ENCODE measurements at places on chromosomes 5 and 9.
A peak's percentile ranks its signal among the peaks of the same experiment; 100 is the strongest.

GRCh38 chr9:347667-348292, 133.1 kb downstream of the DOCK8 start:
- DNase-seq: no peak

DNA sequence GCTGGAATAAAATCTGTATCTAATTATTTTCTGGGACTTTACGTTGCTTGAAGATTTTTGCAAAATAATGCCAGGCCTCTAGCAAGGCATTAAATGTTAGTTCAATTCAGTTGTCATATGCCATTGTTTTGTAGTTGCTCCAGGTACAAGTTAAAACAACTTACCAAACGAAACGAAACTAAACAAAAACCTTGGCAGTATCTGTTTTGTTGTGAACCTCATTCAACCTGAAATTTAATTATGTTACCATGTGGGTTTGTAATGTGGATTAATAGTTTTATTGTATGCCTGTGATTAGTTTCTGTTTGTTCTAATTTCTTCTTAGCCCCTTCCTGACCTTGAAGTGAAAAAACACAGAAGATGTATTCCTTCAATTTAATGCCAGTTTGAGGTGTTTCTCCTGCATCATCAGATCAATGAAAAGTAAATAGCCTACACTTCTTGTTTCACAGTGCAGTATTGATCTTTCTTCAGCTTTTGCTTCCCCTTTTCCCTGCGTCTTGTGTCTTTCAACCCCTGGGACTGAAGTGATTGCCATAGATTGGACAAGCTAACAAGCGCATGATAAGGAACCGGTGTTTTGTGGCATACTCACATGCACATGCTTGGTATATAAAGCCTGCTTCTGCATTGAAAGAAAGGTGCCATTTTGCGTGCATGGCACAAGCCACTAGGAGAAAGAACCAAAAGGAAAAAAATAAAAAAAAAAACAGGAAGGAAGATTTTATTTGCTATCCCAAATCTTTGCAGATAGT, 699.0 kb upstream of the ARRDC3 start:
- no peak for DNase-seq

DNA sequence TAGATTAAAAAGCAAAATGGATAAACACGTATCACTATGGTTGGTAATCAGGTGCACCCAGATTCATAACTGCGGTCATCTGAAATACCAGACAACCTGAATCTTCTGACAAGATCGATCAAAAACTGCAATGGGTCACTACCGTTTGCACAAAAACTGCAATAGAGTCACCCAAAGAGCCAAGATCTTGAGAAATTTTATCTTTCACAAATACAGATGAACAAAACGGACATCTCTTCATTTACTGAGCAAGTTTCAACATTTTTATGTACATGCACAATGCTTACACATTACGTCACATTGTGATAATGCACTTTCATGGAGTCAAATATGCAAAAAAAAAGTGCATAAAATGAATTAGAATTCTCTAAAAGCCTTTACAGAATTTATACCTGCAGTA, 18.6 kb downstream of the PRKAA1 start:
- no peak for DNase-seq

DNA sequence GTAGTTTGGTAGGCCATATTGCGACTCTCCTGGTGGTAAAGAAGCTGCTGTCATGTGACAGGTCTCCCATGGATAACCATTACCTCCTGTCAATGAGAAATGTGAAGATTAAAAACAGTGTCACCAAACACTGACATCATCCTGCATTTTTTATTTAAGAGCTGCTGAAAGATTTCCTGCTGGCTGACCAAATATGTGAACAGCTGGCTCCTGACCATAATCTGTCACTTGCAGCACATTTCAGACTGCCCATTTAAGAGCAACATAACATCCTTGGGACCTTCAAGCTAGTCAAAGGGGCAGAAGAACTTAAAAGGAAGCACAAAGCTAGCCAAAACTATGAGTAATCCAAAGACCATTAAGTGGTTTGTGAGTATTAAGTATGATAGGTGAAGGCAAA, 288.0 kb downstream of the IZUMO3 start:
- DNase-seq: no peak

- DNase-seq: no peak
These were observed 8.2 kb downstream of the HEXB start for GRCh38 chr5:74693191-74693590.

GRCh38 chr5:142749321-142749720, 20.9 kb upstream of the ARHGAP26 start:
- DNase-seq: no peak

GRCh38 chr5:87403409-87403808, 9.3 kb downstream of the CCNH start:
- DNase-seq: no peak

- DNase-seq: no peak
These were observed 8.7 kb downstream of the KCNMB1 start for GRCh38 chr5:170380361-170380951.

GRCh38 chr5:138875552-138875875, 379 bp upstream of the LRRTM2 start:
- no peak for DNase-seq

DNA sequence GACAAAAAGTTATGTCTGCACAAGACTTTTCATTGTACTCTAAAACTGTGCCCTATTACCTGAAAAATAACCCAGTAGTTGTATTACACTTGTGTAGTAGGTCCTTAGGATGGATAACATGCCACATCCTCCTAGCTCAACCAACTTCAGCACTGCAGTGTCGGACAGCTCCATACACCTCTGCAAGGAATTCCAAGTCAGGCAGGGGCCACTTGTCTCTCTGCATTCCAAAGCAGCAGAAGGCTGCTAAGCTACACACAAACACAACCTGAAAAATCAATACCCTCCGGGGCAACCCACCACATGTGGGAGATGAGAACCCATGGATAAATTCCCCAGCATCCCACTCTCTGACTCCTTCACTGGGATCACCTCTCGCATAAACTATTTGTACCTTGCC, 50.2 kb downstream of the MED10 start:
- DNase-seq: no peak

GRCh38 chr5:115460472-115460871, 84.1 kb downstream of the FEM1C start:
- no peak for DNase-seq

DNA sequence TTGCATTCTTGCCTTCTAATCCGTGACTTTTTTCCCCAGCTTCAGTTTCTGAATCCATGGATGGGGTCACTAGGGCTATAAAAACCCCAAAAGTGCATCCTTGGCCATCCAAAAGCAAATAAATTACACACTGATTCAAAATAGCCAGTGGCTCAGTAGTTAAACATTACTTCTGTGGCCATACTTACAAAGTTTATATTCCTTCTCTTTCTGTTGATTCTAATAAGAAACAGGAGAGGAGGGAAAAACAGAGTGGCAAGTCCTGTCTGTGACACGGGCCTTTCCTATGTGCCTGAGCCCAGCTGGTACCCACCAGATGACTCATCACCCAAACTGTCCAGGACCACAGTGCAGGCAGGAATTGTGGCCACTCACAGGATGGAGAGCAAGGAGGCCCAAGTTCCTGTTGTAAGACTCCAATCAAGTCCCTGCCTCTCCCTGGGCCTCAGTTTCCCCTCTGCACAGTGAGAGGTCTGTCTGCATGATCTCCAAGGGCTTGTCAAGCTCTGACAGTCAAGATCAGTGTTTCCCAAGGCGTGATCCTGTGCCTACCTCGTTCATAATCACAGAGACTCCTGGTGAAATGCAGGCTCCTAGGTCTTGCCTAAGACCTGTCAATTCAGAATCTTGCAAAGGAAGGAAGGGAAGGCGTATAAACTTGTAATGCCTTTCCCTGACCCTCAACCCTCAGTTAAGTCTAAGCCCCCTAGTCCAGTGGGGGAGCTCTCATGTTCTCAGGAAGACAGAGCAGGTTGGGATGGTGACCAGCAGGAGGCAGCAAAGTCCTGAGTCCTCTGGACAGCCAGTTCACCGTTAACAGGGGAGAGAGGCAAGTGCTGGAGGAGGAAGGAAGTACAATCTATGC, 29.5 kb downstream of the TNIP1 start:
- DNase-seq: peak; percentile 76

DNA sequence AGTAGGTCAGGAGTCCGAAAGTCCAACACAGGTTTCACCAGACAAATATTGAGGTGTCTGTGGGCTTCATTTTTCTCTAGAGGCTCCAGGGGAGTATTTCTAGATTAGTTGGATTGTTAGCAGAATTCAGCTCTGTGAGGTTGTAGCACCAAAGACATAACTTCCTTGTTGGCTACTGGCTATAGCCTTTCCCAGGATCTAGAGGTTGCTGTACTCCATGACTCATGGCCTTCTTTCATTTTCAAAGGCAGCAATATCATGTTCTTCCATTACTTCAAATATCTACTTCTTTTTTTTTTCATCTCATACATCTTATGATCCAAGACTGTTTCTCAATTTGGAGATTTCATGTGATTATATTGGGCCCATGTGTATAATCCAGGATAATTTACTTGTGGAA, 404.0 kb upstream of the FAM174A start:
- DNase-seq: no peak

DNA sequence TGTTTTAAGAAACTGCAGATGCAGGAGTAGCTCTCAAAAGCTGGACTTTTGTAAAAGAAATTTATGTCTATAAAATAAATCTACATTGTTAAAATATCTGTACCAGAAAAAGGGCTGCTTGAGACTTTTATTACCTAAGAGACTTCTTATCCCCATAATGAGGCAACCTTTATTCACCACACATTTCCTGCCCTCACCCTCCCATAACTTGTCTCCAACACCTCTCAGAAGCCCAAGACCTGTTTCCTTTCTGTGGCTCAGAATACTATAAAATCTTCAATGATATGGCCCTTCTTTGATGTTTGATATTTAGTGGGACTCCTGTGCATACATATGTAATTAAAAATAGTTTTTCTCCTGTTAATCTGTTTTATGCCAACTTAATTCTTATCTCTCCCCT, 141.5 kb upstream of the FER start:
- no peak for DNase-seq

DNA sequence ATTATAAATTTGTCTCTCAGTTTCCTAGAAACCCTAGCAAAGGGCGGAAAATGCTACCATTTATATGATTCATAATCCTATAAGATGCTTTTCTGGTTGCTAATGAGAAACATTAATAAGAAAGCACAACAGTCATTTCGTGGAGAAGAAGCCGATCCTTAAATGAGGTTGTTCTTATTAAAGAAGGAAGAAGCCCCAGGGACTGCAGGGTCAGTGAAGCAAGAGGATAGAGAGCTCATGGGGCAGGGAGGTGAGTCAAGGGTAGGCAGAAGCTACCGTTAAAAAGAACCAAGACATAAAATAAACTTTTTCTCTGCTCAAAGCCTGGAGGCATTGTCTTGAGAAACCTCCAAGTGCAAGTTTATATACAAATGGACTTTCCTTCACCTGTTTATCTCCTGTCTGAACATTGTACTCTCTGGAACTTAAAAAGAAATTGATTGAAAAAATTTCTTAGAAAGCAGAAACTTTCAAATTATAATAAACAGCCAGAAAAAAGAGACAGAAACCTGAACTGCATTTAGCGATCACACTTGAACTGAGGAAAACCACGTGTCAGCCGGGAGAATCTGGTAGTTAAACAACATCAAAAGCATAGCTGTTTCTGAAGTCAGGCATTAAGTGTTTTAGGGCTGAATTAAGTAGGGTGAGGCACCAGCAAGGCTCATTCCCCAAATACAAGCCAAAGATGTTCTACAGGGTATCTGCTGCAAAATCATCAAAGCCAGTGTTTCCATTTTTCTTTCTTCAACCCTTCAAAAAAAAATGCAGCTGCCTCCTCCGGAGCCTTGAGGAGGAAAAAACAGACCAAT, 21.9 kb downstream of the HTR4 start:
- DNase-seq: no peak

DNA sequence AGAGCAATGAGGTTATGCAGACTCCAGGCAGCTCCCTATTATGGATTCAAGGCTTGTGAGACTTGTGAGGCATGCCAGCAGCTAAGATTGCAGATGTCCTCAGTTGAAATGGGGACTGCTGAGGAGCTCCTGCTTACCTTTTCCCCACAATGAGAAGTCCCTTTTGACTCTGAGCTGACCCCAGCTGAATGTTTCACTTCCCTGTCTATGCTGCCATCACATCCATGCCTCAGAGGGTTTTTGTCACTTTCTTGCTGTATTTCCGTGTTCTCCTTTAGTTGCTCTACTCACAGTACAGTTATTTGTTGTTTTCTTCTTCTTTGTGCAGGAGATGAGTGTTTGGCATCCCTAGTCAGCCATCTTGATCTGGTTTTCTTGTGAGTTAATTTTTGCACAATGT, 18.8 kb upstream of the OR2S2 start:
- no peak for DNase-seq

DNA sequence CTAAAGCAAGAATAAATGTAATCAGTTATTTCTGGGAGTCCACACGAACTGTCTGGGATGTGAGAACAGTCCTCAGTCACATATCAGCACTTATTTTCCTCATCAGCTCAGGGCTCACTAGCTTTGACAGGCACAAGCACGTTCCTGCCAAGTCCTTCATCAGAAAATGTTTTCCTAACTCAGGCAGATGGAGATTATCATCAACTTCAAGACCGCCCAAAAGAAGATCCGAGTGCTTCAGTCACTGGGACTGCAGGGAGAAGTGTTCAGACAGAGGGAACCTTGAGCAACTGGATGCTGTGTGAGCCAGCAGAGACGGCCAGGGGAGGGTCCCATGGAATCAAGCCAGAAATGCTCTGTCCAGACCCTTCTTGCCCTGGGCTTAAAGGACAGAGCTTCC, 189.4 kb downstream of the NXNL2 start:
- DNase-seq: no peak

Measured in CD4-positive, alpha-beta T cell treated with Interferon gamma for 1 hour (primary cell).